ENCODE measurements at places on chromosomes 2 and 18. TPM values are rescaled to one million over a fixed set of nuclear protein-coding genes. Genes with fewer than 3 reads are reported as not detected.

GRCh38 chr2:16055848-16056580 is 115.7 kb downstream of the MYCN start:
- no peak for DNase-seq

- DNase-seq: no peak
These were observed 84.8 kb upstream of the PIK3C3 start for GRCh38 chr18:41870191-41870590.

GRCh38 chr2:182946958-182947369 is 80.5 kb upstream of the FRZB start:
- DNase-seq: peak; percentile 22

DNA sequence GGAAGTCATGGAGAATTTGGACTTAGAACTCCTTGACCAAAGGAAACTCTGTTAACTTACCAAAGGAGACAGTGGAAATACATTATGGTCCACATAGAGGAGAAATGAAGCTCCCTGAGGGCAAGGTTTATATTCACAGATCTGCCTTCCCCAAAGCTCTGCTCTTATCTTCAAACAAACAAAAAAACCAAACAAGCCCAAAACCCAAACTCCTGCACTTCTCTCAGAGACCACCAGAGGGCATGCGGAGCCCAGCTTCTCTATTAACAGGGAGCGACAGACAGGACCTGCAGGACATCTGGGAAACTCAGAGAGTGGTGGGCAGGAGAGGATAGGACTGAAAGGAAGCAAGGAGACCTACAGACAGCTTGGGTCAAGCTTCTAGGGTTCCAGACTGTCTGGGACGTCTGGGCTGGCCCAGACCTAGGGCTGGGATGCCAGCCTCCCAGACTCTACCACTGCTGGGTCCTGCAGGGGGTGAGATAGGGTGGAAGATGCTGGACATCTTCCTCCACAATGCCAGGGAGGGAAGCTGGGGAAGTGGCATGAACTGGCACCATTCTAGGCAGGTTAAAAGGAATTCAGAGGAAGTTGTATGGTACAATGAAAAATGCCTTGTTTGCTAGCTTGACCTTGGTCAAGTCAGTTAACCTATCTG is 4.0 kb upstream of the WNT10A start:
- peak; percentile 56 for DNase-seq

DNA sequence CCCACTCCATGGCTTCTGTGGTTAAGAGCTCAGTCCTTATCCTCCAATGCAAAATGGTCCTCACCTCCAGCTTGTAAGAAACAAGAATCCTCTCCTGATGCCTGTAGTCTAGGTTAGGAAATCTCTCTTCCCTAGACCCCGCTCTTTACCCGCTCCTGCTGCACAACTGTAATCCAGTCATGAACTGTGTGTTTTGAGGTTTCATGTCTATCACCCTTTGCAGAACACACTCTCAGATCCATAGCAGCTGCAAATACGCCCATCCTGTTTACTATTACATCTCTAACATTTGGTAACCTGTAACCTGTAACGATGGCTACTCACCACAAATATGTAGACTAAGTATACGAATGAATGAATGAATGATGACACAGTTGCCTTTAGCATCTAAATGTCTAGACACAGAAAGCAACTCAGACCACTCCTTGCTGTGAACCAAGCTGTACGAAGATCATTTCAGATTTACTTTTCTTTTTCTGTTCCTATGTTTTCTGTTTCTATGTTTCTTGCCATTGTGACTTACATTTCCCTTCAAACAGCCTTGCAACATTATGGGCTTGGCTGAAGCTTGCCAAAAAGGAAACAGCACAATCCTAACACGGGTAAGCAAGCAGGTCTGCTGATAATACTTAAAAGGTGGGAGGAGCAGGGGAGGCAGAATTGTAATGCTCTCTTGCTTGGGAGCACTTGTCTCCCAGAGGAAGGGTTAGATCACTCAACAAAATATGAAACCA is 53.7 kb downstream of the EPHA4 start:
- DNase-seq: peak; percentile 92

- DNase-seq: peak; percentile 46
These were observed 369.1 kb downstream of the ZNF521 start for GRCh38 chr18:24982831-24983230.

- no peak for DNase-seq
These were observed 410.9 kb upstream of the TCF4 start for GRCh38 chr18:55998801-55999385.

DNA sequence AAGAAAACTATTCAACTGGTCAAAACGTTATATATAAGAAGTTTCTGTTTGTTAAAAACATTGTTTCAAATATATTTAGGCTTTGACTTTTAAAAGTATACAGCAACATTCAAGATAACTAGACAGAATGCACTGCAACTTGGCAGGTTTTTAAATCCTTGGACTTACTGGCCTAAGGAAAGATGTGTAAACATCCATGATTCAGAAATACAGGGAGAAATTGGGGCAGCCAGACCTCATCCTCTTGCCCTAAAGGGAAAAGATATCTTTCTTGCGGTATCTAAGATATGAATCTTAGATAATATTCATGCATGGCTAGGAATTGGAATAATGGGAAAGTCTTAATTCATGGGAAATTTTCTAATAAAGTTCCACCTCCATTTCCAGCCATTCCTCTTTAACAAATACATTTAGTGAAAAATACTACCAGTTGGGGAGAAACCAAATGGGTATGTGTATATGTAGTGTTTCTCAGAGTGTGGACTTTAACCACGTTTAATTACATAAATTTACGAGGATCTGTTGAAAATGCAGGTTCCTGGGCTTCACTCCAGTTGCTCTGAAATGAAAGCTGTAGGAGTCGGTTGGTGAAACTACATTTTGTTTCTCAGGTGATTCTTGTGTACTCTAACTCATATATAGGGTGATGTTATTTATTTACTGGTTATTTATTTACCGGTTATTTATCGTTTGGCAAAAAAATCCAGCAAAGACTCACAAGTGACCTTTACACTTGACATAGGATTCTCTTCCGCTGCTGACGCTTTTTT is 587 bp upstream of the TANK start:
- no peak for DNase-seq

- no peak for DNase-seq
These were observed 254.2 kb downstream of the AGPS start for GRCh38 chr2:177646791-177647190.

GRCh38 chr18:76708071-76708721 is 114.2 kb upstream of the ZNF236 start:
- DNase-seq: no peak

GRCh38 chr2:10906926-10907625 is 4.7 kb upstream of the KCNF1 start:
- no peak for DNase-seq

DNA sequence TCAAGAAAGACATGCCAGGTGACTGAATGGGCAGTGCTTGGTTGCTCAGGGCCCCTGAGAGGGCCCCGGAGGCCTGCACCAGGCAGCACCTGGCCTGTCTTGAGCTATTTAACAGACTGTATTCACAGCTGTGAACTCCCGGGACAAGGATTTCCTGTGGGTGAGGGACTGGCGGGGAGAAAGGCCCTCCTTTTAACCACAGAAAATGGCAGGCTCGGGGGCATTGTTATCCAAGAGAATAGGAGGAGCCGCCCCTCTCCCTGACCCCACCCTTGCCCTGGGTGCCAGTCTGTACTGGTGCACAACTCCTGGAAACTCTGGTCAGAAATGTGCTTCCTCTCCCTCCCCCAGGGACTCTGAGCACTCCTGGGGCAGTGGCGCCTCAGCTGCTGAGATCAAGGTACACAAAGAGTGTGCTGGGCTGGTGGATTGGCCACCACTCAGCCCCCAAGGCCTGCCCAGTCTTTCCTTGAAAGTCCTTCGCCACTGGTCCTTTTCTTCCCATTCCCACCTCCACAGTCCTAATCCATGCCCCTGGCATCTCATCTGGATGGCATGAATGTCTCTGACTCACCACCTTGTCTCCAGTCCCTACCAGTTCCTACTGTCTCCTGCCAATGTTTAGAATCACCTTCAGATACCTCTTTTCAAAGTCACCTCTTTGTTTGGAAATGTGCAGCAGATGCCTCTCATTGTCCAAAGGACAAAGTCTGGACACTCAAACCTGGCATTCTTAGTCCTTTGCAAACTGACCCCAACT is 19.6 kb upstream of the EPAS1 start:
- no peak for DNase-seq

GRCh38 chr2:132478461-132479105 is 62.0 kb downstream of the GPR39 start:
- DNase-seq: no peak

- no peak for DNase-seq
These were observed 4.1 kb upstream of the ITPRIPL1 start for GRCh38 chr2:96320728-96321622.

- DNase-seq: peak; percentile 71
These were observed 66.5 kb downstream of the CLHC1 start for GRCh38 chr2:55165626-55166025.

DNA sequence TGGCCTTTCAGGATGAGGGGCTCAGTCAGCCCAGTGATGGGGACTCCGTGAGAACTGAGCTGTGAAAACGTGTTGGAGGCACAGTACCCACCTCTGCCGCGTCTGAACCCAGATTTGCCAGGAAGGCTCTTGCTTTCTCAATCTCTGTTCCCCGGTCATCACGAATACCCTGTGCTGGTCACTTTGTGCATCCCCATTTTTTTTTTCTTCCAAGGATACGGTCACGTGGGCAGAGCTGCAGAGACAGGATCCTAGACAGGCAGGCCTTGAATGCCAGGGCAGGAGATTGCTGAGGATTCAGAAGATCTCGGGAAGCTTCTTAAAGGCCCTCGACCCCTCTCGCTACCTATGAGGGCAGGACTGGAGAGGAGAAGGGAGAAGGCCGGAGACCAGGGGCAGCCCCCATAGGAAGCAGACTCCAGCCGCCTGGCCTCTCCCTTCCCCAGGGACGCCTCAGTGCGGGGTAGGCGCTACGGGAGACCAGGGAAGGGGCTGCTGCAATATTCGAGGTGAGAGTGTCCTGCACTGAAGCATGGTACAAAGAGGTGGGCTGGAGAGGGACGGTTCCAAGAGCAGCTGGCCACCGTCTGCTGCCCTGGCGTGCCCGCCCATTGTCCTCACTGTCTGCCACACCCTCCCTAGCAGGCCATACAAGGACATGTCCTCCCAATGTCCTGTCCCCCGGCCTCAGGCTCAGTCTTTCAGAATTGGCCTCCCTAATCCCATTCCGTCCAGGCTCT is 29.0 kb upstream of the TAF1B start:
- DNase-seq: no peak

- DNase-seq: peak; percentile 25
These were observed 2.1 kb downstream of the SOX11 start for GRCh38 chr2:5694306-5694705.

GRCh38 chr18:657311-658000 is at the start of gene TYMS:
Gene TYMS, plus strand, starts transcription at chr18:657653. Its CDS starts 90 bp downstream, at chr18:657743.
- DNase-seq: peak; percentile 51

DNA sequence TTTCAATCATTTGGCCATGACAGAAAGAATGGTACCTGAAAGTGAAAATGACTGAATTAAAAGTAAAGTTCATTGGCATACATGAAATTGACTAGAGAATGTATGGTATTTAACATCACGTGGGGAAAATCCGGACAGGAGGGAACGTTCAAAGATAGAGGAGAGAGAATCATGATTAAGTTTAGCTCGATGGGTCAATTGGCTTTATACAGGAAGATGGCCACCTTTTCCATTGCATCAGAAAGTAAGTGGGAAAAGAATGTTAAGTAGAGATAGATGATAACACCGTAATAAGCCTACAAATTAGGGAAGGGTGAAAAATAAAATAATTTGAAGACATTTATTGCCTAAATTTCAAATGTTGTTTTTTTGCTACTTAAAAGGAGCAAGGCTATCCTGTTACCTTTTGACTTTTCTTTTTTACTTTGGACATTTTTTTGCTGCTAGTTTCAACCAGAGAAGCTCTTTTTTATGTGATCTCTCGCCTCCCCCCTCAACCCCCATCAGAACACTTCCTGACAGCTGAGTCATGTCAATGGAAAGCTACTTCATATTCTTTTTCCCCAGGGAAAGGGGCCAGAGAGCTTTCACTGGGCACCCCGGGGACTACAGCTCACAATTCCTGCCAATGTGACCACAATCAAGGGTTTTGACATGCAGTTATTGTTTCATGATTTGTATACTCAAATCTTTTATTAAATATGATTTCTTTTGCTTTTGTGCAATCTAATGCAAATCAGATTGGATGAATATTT is 767 bp upstream of the CCDC102B start:
- peak; percentile 83 for DNase-seq

GRCh38 chr2:25854613-25855012 is 23.7 kb downstream of the ASXL2 start:
- DNase-seq: no peak

DNA sequence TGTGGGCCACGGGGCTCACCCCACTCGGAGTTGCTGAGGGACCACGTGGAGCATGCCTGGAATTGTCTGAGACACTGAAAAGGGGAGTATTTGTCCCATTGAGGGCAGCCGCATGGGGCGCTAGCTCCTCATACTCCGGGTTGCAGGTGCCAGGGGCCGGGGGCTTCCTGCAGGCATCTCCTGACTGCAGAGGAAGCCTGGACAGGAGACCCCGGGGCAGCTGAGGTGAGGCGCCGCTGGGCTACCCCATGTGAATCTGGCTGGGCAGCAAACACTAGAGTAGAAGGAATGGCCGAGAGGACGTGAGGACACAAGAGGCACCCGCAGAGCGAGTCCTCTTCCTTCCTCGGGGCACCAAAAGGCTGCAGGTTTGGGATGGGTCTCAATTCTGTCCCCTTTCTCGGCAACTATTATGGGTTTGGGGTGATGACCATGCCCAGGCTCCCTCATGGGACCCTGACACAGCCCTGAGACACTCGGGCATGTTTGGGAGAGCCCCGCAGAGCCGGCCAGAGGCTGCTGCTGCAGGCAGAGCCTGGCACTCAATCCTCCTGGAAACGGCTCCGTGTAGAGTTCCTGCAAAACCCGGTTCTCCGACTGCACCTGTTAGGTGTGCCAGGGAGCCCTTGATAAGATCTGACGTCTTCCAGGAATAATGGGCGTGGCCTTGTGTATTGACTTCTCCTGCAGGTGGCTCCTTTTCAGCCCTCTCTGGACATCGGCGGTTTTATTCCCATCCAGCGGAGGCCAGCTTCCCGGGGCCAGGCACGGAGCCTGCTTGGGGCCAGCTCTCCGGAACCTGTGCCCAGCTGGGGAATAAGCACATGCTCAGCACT is 77.0 kb downstream of the CTIF start:
- no peak for DNase-seq

- no peak for DNase-seq
These were observed 96.0 kb downstream of the ACKR3 start for GRCh38 chr2:236665572-236666118.

- DNase-seq: no peak
These were observed 310.8 kb downstream of the AGAP1 start for GRCh38 chr2:235804676-235805075.

Gene UCN
- total RNA-seq: not detected

Gene THOC1
- 27.2 TPM for total RNA-seq

Gene HAAO
- total RNA-seq: not detected

Gene CTDP1
- 17.6 TPM for total RNA-seq

Gene KCNJ3
- not detected for total RNA-seq

Gene FAM168B
- 86.7 TPM for total RNA-seq

Gene CFC1B
- total RNA-seq: not detected

Gene MATN3
- total RNA-seq: 1.1 TPM

Gene C2orf42
- 31.5 TPM for total RNA-seq

Gene CRYGD
- not detected for total RNA-seq

Gene DSG1
- total RNA-seq: not detected

Gene VIL1
- not detected for total RNA-seq

Gene GALNT14
- not detected for total RNA-seq

Gene TEX44
- total RNA-seq: not detected

Gene IHH
- total RNA-seq: not detected

Gene TEX261
- total RNA-seq: 26.3 TPM

Gene UGT1A8
- total RNA-seq: not detected

Data from IMR-90 (cell line).